ENCODE measurements at places on chromosomes 7 and 10.

- ATAC-seq, result no peak
These were observed 88.0 kb downstream of the MDFIC start for GRCh38 chr7:115009736-115010440.

- no peak for ATAC-seq
These were observed 299.9 kb upstream of the LRRTM3 start for GRCh38 chr10:66625709-66626590.

- no peak for ATAC-seq
These were observed 61.4 kb downstream of the CDK14 start for GRCh38 chr7:90657481-90657880.

DNA sequence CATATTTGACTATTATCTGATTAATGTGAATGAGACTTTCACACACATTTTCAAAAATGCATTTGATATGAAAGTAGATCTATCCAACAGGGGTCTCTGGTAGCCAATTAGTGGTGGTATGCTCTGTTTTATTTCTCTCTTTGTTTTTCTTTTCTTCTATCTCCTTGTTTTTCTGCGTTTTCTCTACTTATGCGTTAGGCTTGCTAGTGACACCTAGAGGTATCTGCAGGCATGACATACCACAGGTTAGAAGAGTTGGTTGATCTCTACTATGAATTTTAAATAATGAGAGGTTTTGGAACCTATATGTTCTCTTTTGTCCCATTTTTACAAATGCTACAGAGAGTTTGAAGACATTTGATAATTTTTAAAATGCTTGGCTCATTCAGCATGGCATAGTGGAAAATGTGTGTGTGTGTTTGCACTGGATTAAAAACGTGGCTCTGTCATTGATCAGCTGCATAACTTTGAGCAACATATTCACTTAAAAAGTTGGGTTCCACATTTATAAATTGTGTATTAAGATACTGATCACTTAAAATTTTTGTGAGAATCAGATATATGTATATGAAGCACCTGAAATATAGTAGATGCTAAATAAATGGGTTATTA is 28.1 kb upstream of the PLXDC2 start:
- no peak for ATAC-seq

- no peak for ATAC-seq
These were observed 135.3 kb upstream of the COBL start for GRCh38 chr7:51451751-51452476.

DNA sequence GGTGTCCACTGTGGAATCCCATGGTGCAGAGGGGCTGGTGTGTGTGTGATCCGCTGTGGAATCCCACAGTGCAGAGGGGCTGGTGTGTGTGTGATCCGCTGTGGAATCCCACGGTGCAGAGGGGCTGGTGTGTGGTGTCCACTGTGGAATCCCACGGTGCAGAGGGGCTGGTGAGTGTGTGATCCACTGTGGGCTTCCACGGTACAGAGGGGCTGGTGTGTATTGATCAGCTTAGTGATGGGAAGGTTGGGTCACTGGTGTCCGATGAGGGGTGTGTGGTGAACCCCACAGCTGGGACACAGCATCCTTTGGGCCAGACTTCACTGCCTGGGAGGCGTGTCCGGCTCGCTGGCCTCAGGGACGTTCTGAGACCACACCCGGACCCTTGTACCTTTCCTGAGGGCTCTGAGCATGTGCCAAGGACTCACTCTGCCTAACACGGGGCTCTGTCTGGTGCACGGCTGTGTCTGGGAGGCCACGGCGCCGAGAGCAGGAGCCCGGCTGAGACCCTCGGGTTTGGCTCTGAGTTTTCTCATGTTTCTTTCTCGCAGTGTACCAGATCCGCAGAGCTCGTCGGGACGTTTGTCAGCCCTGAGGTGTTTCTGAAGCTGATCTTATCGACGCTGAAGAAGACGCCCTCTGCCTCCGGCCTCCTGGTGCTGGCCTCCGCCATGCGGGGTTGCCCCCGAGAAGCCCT is 29.3 kb upstream of the PRKAR1B start:
- no peak for ATAC-seq

- ATAC-seq, result peak; percentile 71
These were observed 674 bp downstream of the AMZ1 start for GRCh38 chr7:2688409-2689342.

- ATAC-seq, result no peak
These were observed 1.9 kb upstream of the UNC5B start for GRCh38 chr10:71210542-71210871.

DNA sequence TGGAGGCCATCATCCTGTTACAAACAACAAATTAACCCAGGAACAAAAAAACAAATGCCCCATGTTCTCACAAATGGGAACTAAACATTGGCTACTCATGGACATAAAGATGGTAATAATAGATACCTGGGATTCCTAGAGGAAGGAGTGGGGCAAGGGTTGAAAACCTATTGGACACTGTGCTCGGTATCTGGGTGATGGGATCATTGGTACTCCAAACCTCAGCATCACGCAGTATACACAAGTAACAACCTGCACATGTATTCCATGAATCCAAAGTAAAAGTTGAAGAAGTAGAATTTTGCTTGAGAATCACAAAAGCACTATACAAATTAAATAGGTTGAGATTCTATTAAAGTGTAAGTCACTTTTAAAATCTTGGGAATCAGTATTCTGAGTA is 16.7 kb downstream of the GHITM start:
- no peak for ATAC-seq

DNA sequence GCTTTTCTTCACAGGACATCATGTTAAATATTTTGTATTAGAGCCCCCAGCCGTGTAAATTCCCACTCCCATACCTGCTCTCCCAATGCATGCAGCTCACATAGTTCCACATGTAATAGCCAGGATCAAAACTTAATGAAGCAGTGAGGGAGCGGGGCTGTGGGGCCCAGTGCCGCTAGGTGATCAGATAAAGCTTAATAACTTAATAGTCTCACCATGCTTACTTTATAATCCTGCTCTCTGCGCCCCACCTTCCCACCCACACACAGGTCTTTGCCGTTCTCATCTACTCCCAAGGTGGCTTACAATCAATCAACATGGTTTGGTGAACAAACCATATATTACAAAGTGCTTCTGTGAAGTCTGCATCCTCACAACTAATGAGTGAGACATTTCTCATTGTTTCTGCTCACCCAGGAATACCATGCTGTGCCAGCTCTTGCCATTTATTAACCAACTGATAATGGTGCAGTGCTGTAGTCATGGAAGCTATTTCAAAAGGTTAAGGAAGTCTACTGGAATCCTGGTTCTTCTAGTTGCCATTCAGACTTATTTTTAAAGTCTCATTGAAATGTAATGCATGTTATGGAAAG is 156.4 kb downstream of the CTTNBP2 start:
- no peak for ATAC-seq

DNA sequence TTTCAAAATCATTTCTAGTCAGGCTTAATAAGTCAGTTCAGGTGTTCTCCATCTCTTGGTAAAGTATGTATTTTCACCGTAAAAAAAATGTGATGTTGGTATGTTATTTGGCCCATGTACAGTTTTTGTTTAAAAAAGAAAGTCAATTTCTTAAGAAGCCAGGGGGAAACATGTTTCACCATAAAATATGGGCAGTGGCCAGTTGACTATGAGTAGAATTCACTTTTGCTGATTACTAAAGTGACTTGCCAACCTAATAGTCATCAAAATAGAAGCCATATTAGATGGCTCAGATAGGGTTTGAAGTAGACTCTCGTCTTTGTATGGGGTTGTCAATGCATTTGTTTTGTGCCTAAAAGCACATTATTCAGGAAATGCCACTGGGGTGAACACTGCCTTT is 266.3 kb downstream of the BICC1 start:
- ATAC-seq, result no peak

GRCh38 chr10:27838361-27838760 is 92.7 kb upstream of the MKX start:
- no peak for ATAC-seq

GRCh38 chr10:3167611-3168330 is 4.8 kb downstream of the PITRM1 start:
- ATAC-seq, result no peak

GRCh38 chr7:48154792-48155413 is 16.4 kb upstream of the ABCA13 start:
- ATAC-seq, result no peak

- ATAC-seq, result no peak
These were observed 9.9 kb downstream of the SAMD8 start for GRCh38 chr10:75121322-75121721.

GRCh38 chr7:1514995-1515401 is 10.8 kb upstream of the INTS1 start:
- no peak for ATAC-seq

GRCh38 chr10:94205396-94205831 is 157.3 kb downstream of the NOC3L start:
- no peak for ATAC-seq

- no peak for ATAC-seq
These were observed 145.6 kb upstream of the FAM20C start for GRCh38 chr7:46830-47140.

DNA sequence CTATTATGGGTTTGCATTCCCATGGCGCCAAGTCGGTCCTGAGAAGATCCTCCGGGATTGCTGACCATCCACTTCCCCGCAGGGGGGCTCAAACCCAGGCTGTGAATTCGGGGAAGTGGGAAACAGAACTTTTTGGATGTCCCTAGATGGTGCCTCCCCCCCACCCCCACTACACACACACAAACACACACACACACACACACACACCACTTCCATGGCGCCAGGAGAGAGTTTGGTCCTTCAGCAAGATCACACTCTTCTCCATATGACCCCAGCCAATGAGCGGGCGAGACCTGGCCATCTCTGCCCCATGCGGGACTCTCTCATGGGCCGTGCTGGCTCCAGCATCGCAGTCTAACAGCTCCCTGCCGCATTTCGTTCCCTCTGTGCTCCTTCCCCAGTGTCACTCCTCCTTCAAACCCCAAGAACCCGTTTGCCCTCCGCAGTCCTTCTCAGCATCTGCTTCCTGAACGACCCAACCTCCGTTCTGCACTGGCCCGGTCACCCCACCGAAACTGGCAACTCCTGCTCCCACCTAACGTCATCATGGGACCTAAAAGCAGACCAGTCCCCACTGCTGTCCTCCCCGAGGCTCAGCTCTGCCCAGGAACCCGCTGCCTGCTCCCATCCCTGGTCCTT is 32.1 kb upstream of the TNRC18 start:
- no peak for ATAC-seq

DNA sequence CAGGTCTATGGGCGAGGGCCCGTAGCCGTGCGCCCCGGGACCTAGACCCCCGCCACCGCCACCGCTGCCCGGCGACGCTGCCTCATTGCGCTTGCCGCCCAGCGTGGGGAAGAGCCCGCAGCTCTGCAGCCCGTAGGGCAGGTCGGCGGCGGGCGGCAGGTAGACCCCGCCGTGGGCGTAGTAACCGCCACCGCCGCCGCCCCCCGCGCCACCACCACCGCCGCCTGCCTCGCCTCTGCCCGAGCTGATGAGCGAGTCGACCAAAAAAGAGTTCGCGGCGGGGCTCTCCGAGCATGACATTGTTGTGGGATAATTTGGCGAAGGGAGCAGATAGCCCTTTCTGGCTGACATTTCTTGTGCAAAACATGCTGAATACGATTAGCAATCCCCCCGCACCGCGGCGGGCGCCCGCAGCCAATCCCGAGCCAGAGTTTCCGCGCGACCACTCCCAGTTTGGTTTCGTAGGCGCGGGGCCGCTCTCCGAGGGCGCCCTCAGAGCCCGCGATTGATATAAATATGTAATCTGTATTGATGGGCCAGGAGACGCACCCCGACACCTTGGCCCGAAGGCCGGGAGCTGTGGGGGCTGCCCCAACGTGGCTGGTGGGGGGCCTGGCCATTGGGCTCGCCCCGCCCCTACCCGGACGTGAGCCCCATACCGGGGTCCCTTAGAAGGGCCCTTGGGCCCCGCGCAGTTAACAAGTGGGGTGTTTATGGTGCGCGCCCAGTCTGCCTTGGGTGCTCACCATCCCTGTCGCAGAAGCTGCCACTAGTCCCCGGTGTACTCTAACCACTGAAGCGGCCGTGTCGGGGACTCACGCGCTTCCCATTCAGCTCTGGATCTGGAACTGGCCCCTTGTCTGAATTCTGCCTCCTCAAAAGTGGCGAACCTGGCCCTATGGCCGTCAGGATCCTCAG is at the start of gene HOXA10:
Gene HOXA10 (minus strand): TSS at position 365 of the 918 bp plus-strand sequence. CDS start 14 bp downstream, at position 351.
- ATAC-seq, result no peak

All from stimulated activated memory B cell treated with anti-CD40 and anti-IgM and Interleukin-4, amounts not matched to agents 10 μg/mL and 1 μg/mL and 100 μg/mL, for 72 hours (primary cell).